T-cell (primary cell): ENCODE measurements at places on chromosomes 7 and 10.

GRCh38 chr10:113648478-113648877, 15.4 kb downstream of the NRAP start:
- DNase-seq, result no peak

DNA sequence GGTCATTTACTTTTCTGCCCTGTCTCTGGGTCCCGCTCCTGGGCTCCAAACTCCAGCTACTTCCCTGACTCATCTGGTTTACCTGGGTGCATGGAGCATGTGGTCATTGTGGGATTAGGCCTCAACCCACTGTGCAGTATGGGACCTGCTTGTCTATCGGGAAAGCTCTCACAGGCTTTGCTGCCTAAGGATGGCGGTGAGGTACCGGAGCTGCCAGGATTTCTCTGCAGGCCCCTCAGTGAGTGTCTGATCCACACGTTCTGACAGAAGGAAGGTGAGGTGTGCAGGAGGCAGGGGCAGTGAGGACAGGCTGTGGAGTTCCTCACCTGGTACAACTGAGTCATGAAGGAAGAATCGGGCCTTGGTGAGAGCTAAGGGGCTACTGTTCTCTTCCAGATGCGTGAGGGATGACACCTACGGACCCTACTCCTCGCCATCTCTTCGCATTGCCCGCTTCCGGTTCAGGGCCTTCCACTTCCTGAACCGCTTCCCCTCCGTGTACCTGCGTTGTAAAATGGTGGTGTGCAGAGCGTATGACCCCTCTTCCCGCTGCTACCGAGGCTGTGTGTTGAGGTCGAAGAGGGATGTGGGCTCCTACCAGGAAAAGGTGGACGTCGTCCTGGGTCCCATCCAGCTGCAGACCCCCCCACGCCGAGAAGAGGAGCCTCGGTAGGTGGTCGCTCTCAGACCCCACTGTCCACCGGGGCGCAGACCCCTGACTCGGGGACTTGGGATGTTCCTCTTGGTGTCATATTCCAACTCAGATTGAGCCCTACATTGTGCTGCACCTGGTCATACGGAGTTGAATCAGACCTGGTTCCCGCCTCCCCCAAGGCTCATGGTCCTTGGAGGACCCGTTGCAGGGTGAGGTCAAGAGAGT, 56.7 kb downstream of the C10orf120 start:
- no peak for DNase-seq

- no peak for DNase-seq
Observed at GRCh38 chr7:80681272-80681885, 42.9 kb downstream of the CD36 start.

DNA sequence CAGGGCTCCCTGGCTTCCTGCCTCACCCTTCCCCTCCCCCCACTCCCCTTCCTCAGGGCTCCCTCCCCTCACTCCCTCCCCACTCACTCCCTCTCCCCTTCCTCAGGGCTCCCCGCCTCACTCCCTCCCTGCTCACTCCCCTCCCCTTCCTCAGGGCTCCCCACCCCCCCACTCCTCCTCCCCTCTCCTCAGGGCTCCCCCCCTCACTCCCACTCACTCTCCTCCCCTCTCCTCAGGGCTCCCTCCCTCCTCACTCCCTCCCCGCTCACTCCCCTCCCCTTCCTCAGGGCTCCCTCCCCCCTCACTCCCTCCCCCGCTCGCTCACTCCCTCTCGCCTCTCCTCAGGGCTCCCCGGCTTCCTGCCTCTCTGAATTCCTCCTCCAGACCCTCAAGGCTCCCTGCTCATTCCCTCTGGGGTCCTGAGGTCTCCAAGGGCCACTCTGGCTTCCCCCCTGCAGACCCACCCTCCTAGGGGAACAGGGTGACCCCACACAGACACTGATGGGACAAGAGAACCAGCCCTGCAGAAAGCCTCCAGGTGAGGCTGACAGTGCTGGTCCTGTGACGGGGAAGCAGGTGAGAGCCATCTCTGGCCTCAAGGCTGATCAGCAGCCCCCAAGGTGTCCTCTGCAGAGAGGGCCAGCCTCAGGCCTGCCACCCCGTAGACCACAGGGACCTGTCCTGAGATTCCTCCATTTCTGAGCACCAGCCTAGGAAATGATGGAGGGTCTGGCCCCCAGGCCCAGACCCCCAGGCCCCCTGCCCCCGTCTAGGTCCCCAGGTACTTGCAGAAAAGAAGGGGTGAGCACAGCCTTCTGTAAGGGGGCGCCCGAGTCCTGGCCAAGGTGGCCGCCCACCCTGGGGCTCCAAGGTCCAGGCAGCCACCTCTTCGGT, 47.2 kb downstream of the PWWP2B start:
- DNase-seq, result no peak

DNA sequence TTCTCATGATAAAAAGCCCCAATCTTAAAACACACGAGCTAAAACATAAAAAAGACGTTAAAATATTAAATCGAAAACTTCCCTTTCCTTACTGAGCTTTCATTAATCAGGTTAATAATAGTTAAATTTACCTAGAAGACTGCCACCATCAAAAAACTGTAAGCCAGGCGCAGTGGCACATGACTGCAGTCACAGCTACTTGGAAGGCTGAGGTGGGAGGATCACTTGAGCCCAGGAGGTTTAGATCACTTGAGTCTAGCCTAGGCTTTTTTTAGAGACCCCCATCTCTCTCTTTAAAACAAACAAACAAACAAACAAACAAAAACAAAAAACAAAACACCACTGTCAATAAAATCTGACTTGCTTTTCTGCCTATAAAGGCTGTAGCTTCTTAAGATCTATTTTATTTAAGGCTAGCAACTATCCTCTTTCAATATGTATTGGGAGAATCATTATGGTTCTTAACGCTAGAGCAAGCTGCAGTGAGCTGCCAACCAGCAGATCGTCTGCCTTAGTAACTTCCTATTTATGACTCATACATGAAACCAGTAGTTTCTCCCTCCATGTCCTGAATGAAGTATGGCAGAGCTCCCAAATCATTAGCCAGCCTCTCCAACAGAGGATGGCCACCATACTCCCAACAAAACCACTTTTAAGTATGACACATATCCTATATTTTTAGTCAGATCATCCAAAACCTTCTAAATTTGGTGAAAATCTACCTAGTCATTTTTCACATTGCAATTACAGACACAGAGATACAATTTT, 163.7 kb downstream of the SRPK2 start:
- no peak for DNase-seq

DNA sequence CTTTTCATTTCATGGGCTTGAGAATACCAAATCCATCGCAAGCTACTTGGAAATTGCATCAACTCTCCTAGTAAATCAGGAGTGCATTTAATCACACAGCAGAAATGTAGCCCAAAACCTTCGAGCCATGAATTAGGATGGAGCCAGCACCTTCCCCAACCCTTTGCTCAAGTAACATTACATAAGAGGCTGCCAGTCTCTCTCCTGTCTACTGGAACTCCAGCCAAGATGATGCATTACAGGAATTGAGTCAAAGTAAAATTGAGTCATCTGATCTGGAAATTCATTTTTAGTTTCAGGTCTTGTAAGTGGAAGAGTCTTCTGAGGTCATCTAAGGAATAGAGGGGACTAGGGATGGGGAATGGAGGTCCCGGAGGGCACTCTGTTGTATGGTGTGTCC, 69.7 kb upstream of the FHIP2A start:
- no peak for DNase-seq

- no peak for DNase-seq
Observed at GRCh38 chr10:50857579-50857978, 27.8 kb downstream of the A1CF start.

- no peak for DNase-seq
Observed at GRCh38 chr10:80517416-80518142, 20.1 kb upstream of the SH2D4B start.

DNA sequence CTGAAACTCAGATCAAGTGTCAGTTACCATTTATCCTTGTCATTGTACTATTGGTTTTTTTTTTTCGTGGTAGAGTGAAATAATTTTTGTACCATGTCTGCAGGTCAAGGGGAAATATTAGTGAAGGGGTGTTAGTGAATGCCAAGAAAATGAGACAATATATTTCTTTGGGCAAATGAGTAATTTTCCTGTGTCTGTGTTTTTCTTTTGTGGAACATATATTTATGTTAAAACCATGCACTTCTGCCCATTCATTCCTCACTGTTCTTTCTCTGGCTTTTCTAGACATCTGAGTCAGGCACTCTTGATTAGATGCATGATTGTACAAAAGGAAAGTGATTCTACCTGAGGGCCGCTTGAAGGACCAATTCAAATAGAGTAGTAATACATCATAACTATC, 161.6 kb downstream of the BICC1 start:
- DNase-seq, result no peak

GRCh38 chr10:77355844-77356243, 281.8 kb downstream of the KCNMA1 start:
- DNase-seq, result no peak

GRCh38 chr7:107354640-107355039, 115.2 kb upstream of the GPR22 start:
- DNase-seq, result no peak

DNA sequence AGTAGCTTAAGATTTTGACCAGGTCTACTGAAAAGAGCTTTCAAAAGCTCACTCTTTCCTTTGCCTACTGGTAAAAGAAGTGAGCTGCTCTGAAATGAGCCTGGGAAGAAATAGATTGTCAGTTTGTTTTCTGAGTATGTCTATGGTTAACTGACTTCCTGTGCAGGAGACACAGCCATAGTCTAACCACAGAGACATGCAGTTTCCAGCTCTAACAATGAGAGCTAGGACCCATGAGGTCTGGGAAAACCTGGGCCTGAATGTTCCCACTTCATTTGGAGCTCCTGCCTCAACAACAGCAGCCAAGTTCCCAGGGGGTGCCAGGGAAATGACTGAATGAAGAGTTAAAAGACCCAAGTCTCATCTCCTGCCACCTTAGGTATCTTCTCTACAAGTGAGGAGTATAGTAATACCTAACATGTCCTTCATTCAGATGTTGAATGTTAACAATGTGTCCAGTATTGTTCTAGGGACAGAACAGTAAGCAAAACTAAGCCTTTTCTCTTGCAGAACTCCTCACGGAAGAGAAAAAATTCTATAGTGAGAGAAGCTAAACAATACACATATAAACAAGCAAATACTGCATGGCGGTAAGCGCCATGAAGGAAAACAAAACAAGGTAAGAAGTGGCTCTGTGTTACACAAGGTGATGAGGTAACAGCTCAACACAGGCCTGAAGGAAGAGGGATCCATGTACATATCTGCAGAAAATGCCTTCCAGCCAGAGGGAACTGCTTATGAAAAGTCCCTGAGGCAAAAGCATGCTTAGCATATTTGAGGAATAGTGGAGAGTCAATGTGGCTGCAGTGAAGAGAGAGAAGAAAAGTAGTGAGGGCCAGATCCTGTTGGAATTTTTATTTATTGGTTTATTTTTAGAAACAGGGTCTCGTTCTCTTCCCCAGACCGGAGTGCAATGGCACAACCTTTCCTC, 26.4 kb upstream of the ANKRD1 start:
- DNase-seq, result no peak

- DNase-seq, result peak; percentile 25
Observed at GRCh38 chr7:37201003-37201875, 247.4 kb downstream of the ELMO1 start.

GRCh38 chr7:28627263-28627653, 214.9 kb downstream of the CREB5 start:
- DNase-seq, result no peak

DNA sequence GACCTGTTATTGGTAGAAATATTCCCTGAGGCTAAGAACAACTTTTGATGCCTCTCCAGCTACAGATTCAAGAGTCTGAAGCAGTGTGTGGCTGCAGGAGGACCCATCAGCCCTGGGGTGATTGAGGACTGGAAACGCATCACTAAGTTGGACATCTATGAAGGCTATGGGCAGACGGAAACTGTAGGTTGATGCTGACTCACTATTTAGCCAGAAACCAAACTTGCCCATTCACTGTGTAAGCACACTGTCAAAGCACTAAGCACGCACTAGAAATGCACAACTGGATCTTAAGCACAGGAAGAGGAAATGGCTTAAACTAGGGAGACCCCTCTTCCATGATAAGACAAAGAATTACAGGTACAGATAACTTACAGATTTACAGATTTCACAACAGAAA, 20.8 kb downstream of the ACSM6 start:
- DNase-seq, result no peak

GRCh38 chr7:47697543-47697942, 115.6 kb upstream of the TNS3 start:
- no peak for DNase-seq

DNA sequence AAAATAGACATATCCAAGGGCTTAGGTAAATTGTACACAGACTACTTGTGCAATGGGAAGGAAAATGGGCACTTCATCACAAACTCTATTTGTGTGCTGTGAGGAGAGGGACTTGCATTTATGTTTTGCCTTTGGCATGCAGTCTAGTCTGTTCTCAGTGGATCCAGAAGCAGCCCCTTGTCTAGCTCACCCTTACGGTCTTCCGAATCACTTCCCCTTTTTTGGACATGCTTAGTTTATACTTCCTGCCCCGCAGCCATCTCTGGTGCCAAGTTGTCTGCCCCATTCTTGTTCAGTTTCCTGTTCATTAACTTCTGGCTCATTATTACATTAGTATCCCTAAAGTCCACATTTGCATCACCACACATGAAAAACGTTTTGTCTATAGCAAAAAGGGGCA, 161.6 kb downstream of the NRCAM start:
- no peak for DNase-seq

GRCh38 chr7:117200786-117201458, 121.9 kb downstream of the WNT2 start:
- DNase-seq, result no peak

GRCh38 chr7:47647181-47647917, 65.4 kb upstream of the TNS3 start:
- peak; percentile 28 for DNase-seq

DNA sequence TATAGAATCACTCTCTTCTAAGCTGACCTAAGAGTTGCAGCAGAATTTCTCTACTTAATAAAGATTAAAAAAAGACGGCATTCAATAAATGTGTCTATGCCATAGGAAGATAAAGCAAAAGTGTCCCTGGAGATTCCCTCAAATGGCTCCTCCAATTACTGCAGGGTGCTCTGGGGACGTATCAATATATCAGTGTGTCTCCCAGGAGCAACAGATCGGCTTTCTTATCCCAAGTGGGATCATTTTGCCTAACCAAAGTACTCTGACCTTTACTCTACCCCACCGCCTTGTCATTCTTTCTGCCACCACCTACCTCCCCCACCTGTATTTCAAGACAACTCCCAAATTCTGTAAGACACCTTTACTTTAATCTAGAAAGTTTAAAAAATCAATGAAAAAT, 202.0 kb upstream of the SEMA3C start:
- no peak for DNase-seq

GRCh38 chr7:104371216-104371979, 43.0 kb downstream of the LHFPL3 start:
- no peak for DNase-seq

- peak; percentile 67 for DNase-seq
Observed at GRCh38 chr7:149799397-149800168, 26.2 kb upstream of the ZNF467 start.

DNA sequence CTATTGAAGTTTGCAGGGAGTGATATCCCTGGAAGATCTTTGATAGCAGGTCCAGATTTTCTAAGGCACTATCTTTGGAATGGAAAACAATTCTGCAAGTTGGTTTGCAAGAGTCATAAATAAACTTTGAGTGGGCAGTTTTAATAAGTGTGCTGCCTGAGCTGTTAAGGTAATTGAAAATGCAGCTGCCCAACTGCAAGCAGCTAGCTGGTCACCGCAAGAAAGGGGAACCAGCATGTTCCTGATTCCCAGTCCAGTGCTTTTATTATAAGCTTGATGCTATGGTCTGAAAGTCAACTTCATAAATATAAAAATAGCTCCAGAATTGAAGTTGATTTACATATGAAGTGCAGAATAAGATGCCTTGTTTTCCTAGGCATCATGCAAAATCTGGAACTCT, 308.4 kb downstream of the ZNF248 start:
- no peak for DNase-seq

GRCh38 chr7:22549051-22549450, 49.1 kb upstream of the STEAP1B start:
- no peak for DNase-seq
